ENCODE measurements at places on chromosomes 3 and 15.
A peak's percentile ranks its signal among the peaks of the same experiment; 100 is the strongest.

DNA sequence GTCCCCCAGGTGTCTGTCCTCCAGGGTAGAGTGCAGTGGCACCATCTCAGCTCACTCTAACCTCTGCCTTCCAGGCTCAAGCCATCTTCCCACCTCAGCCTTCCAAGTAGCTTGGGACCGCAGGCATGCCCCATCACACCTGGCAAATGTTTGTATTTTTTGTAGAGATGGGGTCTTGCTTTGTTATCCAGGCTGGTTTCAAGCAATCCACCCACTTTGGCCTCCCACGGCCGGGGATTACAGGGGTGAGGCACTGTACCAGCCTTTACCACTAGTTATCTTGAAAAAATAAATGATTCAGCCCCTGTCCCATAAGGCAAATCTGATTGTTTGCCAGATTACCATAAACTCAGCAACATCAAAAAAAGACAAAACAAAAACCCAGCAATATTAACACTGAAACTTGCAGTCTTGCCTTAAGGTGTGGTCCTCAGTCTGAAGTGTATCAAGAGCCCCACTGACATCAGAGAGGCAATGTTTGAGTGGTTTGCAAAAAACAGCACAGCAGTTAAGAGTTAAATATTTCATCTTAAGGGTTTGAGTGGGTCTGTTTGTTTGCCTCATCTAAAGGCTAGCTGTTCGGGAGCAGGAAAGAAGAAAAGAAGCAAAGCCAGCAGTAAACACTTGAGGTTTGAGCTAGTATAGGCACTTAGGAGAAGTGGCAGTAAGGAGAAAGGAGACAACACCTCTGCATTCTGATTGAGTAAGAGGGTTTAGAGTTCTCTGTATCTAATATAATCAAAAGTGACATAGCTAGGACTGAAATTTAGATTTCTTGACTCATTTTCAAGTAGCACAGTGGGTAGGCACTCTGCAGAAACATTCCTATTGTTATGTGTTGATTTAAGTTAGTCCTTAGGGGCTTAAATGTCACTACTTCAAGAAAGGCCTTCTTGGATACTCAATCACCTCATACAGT is 26.3 kb upstream of the EDEM1 start:
- H3K27ac ChIP-seq, result no peak overlapping the region
- H3K27me3 ChIP-seq, result no peaks in the 10 kb centered on the region
- DNase-seq, result no peak

- H3K27me3 ChIP-seq, result no peaks in the 10 kb centered on the region
- H3K36me3 ChIP-seq, result 0 out of 2 replicates have a peak, but pooled peaks cover 3% of the 10 kb centered on the region
- peaks cover 18% of the 10 kb centered on the region for H3K4me1 ChIP-seq
- H3K27ac ChIP-seq, result no peak overlapping the region
- DNase-seq, result no peak
Observed at GRCh38 chr3:197218210-197218609, 80.2 kb downstream of the DLG1 start.

GRCh38 chr3:66280304-66280703 is 59.5 kb downstream of the SLC25A26 start:
- no peaks in the 10 kb centered on the region for H3K27me3 ChIP-seq
- no peak overlapping the region for H3K27ac ChIP-seq
- H3K4me1 ChIP-seq, result peaks cover 24% of the 10 kb centered on the region

DNA sequence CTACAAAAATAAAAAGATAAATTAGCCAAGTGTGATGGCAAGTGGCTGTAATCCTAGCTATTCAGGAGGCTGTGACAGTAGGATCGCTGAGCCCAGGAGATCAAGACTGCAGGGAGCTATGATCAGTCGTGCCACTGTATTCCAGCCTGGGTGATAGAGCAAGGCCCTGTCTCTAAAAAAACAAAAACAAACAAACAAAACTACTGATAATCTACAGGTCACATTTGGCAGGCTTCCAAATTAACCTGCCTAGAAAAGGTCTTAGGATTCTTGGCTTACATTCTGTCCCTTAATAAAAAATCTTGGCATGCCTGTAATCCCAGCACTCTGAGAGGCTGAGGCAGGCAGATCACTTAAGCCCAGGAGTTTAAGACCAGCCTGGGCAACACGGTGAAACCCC is 33.4 kb upstream of the SETD2 start:
- H3K36me3 ChIP-seq, result no peaks in the 10 kb centered on the region
- no peak overlapping the region for H3K27ac ChIP-seq
- H3K4me3 ChIP-seq, result no peak overlapping the region
- no peaks in the 10 kb centered on the region for H3K27me3 ChIP-seq

DNA sequence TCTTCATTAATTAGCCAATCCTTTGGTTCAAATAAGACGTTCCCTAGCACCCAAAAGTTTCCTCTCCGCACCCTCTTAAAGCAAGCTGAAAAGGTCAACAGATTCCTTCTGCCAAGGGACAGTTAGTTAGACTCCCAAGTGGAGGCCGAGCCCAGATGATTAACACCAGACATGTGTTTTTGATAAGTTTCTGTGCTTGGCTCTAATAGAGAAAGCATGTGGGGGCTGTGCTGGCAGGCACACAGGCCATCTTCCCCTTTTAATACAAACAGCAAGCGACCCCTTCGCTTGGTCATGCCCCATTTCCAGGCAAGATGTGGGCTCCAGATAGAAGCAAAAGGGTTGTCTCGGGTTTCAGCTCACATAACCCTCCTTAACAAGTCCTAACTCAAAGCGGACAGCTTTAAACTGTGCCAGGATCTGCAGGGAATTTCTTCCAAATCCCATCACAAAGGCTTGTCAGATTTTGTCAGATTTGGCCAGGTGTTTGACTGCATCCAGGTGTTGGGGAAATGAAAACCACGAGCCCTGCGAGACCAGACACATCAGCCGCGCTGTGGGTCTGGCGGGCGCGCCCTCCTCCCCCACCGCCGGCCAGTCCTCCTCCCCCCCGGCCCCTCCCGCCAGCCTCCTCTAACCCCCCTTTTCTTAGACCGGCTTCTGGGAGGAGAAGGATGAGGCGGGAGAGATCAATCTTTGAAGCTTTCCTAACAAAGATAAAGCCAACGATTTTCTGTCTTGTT is 3.3 kb downstream of the HES1 start:
- H3K4me1 ChIP-seq, result peaks cover 70% of the 10 kb centered on the region
- no peaks in the 10 kb centered on the region for H3K27me3 ChIP-seq
- peak; percentile 66 for DNase-seq
- no peak overlapping the region for H3K27ac ChIP-seq

- H3K27me3 ChIP-seq, result 0 out of 2 replicates have a peak, but pooled peaks cover 5% of the 10 kb centered on the region
- no peak overlapping the region for H3K27ac ChIP-seq
- H3K4me3 ChIP-seq, result no peak overlapping the region
- peaks cover 4% of the 10 kb centered on the region for H3K4me1 ChIP-seq
- no peaks in the 10 kb centered on the region for H3K36me3 ChIP-seq
Observed at GRCh38 chr15:69551391-69552056, 98.9 kb downstream of the RPLP1 start.

DNA sequence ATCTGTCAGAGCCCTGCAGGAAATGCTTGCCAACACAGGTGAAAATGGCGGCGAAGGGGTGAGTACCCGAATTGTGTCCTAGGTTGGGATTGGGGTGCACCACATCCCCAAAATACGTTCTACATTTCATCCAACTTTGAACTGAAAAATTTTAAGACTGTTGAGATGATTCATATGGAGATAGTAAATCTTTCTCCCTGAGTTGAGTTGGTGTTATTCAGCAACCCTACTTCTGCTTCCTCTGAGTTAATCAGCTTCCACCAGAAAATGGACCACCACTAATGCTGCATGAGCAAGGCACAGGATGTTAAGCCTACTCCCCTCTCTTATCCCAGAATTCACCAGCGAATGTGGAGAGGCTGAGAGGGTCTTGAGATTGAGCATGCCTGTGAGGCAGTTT is 192.9 kb downstream of the RYR3 start:
- H3K4me3 ChIP-seq, result no peak overlapping the region
- H3K36me3 ChIP-seq, result no peaks in the 10 kb centered on the region
- no peaks in the 10 kb centered on the region for H3K4me1 ChIP-seq
- no peak overlapping the region for H3K27ac ChIP-seq
- H3K27me3 ChIP-seq, result no peaks in the 10 kb centered on the region
- no peak for DNase-seq

- H3K27me3 ChIP-seq, result no peaks in the 10 kb centered on the region
- H3K4me3 ChIP-seq, result no peak overlapping the region
- no peaks in the 10 kb centered on the region for H3K36me3 ChIP-seq
- peaks cover 48% of the 10 kb centered on the region for H3K4me1 ChIP-seq
- no peak for DNase-seq
Observed at GRCh38 chr15:52523192-52523591, 5.5 kb downstream of the MYO5A start.

GRCh38 chr15:36774765-36775164 is 195.3 kb downstream of the CDIN1 start:
- H3K4me3 ChIP-seq, result no peak overlapping the region
- DNase-seq, result no peak
- no peak overlapping the region for H3K27ac ChIP-seq
- no peaks in the 10 kb centered on the region for H3K36me3 ChIP-seq
- no peaks in the 10 kb centered on the region for H3K4me1 ChIP-seq

DNA sequence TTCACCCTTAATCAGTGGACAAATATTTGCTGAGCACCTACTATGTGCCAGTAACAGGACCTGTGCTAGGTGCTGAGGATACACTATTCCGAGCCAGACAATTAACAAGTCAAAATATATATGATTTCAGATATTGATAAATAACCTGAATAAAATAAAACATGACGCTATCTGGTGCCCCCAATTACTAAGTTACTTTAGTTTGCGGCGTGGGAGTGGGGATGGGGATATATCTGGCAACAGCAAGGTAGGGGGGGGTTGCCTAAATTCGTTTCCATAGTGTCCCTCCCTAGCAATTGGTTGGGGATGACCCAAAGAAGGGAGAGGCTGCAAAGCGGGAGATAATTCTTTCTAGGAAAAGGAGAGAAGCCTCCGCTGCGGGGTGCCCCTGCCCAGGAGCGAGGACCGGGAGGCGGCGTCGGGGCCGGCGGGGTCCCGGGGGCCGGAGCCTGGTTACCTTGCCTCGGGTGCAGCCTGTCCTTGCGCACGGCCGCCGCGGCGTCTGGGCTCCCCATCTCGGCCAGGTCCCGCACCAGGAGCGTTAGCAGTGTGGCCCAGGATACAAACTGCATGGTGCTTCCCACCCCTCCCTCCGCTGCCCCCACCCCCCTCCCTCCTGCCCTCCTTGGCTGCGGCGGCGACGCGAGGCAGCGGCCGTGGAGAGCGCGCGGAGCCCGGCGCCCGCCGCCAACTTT is 567 bp downstream of the ADAMTS9 start:
- no peaks in the 10 kb centered on the region for H3K27me3 ChIP-seq
- H3K4me3 ChIP-seq, result no peak overlapping the region
- no peak overlapping the region for H3K27ac ChIP-seq
- H3K4me1 ChIP-seq, result no peaks in the 10 kb centered on the region
- no peaks in the 10 kb centered on the region for H3K36me3 ChIP-seq

- H3K27me3 ChIP-seq, result no peaks in the 10 kb centered on the region
- H3K4me1 ChIP-seq, result peaks cover 59% of the 10 kb centered on the region
- no peak overlapping the region for H3K4me3 ChIP-seq
- peak; percentile 68 for DNase-seq
- H3K27ac ChIP-seq, result no peak overlapping the region
- no peaks in the 10 kb centered on the region for H3K36me3 ChIP-seq
Observed at GRCh38 chr3:149243540-149243939, 21.9 kb upstream of the CP start.

- no peaks in the 10 kb centered on the region for H3K27me3 ChIP-seq
- H3K4me1 ChIP-seq, result peaks cover 91% of the 10 kb centered on the region
- DNase-seq, result peak; percentile 86
- H3K4me3 ChIP-seq, result peak overlapping the region; percentile 84
Observed at GRCh38 chr15:74780523-74781430, 1.1 kb upstream of the CSK start.

GRCh38 chr15:36469311-36469966 is 110.0 kb upstream of the CDIN1 start:
- no peak overlapping the region for H3K4me3 ChIP-seq
- no peak overlapping the region for H3K27ac ChIP-seq
- H3K36me3 ChIP-seq, result no peaks in the 10 kb centered on the region
- H3K4me1 ChIP-seq, result no peaks in the 10 kb centered on the region

- H3K27me3 ChIP-seq, result peaks cover 13% of the 10 kb centered on the region
- no peak for DNase-seq
- H3K27ac ChIP-seq, result no peak overlapping the region
- peaks cover 13% of the 10 kb centered on the region for H3K4me1 ChIP-seq
Observed at GRCh38 chr3:119289404-119289770, 4.8 kb upstream of the ARHGAP31 start.

DNA sequence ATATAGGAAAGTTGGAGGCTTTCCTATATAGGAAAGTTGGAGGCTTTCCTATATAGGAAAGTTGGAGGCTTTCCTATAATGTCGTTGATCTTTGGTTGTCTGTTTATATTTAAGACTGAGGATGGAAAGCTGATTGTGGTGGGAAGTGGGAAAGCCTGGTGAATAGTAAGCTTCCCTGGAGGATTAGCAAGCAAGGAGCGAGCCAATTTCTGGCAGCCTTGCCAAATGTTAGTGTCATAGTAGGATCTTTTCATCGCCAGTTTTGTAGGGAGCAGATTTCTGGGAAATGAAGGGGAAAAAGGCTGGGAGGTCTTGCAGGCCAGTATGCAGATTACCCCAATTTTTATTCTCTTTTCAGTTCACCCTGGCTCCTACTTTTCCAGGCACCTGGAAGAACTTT is 39.9 kb upstream of the CCNL1 start:
- H3K27me3 ChIP-seq, result no peaks in the 10 kb centered on the region
- DNase-seq, result no peak
- peaks cover 5% of the 10 kb centered on the region for H3K4me1 ChIP-seq
- H3K27ac ChIP-seq, result no peak overlapping the region

GRCh38 chr15:33639456-33639855 is 328.7 kb downstream of the RYR3 start:
- H3K36me3 ChIP-seq, result no peaks in the 10 kb centered on the region
- DNase-seq, result no peak
- H3K4me1 ChIP-seq, result peaks cover 13% of the 10 kb centered on the region
- H3K27me3 ChIP-seq, result no peaks in the 10 kb centered on the region
- no peak overlapping the region for H3K4me3 ChIP-seq

GRCh38 chr15:53251996-53252395 is 461.9 kb upstream of the ONECUT1 start:
- DNase-seq, result no peak
- no peaks in the 10 kb centered on the region for H3K4me1 ChIP-seq

DNA sequence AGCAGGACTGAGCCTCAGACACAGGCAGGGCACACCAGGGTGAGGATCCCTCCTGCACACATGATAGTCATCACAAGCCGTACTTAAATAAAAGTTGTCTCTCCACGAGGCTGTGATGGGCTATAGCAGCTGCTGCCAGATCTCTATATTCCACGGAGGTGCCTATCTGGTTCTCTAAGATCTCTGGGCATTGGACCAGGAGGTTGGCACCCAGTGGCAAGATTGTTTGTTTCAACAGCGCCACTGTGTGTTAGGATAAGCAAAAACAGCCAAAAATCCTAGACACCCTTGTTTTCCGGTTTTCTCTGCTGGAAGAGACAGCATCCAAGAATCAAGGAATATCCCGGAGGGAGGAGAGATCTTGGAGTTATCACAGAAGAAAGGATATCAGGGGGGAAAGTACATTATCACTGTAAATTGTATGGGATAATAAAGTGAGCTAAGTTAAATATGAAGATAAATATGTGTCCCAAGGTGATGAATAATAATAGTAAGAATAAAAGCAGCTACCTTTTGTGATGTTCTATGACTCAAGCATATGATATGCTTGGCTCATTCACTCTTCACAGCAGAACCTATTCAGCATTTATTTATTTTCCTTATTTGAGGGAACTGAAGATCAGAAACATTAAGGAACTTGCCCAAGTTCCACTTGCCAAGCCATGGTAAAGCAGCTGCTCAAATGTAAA is 90.6 kb upstream of the AKAP13 start:
- no peaks in the 10 kb centered on the region for H3K27me3 ChIP-seq
- no peak overlapping the region for H3K4me3 ChIP-seq
- no peaks in the 10 kb centered on the region for H3K36me3 ChIP-seq
- DNase-seq, result peak; percentile 69

GRCh38 chr3:82773207-82773606 is 1011.8 kb upstream of the GBE1 start:
- H3K27me3 ChIP-seq, result no peaks in the 10 kb centered on the region
- no peak overlapping the region for H3K27ac ChIP-seq
- H3K36me3 ChIP-seq, result no peaks in the 10 kb centered on the region
- DNase-seq, result no peak

Data from Karpas-422 (cell line).